Kidney (tissue), 22 donors: ENCODE measurements at places on chromosomes 5 and 9. TPM values are rescaled to one million over a fixed set of nuclear protein-coding genes. Genes with fewer than 3 reads are reported as not detected.

Gene ASTN2
- 11.5 TPM for total RNA-seq

DNA sequence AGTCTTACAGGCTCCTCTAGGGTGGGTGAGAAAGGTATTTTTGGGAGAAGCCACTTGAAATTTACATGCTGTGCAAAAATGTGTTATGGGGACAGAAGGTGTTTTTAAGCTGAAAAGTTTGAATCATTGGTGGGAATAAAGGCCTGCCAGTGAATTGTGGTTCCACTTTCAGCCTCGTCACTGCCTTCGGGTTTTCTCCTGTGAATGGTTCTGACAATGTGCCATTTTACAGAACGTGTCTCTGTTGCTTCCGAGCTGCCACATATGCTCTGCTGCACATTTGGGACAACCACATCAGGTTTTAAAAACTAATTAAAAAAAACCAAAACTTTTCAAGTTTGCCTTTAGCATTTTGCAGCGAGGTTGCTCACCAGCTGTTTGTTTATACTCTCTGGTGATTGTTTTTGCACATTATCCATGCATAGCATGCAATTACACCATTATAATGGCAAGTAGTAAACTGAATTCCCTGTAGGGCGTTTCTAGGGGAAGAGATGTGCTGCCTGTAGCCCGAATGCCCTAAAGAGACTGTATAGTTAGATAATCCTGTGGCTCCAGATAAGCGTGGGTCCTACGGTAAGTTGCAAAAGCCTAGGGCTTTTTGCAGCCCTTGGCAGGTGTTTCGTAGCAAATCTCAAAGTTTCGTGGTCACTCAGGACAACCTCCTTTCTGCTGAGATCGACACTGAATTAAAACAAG, 40.1 kb upstream of the SUB1 start:
- DNase-seq = no peak

GRCh38 chr5:32827981-32828380, 116.9 kb downstream of the NPR3 start:
- DNase-seq = no peak

Gene EIF4E1B
- not detected for total RNA-seq

DNA sequence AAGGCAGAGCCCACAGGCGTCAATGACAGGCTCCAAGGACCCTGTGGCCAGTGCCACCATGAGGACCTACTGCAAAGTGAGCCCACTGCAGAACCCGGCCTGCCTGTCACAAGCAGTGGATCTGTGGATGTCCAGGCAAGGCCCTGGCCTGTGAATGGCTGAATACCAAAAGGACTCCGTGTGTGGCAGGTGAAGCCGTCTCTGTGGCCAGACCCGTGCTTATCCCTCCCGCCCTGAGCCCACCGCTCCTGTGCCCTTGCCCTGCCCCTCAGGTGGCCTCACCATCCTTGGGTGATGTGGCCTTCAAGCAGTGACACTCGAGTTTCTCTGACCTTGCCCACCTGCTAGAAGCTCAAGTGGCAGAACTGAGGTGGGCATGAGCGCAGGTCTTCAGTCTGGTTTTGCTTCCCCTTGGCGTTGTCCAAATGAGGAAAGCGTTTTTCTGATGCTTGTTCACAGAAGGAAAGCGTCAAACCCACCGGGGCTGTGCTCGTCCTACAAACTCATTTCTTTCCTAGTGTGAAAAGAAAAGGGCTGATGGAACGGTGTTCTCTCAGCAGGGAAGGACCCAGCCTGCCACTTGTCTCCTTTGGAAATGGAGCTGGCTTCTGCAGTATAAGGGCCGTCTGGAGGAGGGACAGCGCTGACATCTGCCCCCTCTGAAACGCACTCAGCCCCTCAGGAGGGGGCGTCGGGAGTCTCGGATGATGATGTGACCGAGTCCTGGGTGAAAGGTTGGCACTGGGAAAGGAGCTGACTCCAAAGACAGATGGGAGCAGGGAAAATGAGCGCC, 377.7 kb upstream of the IRX4 start:
- DNase-seq = no peak

Gene SPEF2
- 19.1 TPM for total RNA-seq

DNA sequence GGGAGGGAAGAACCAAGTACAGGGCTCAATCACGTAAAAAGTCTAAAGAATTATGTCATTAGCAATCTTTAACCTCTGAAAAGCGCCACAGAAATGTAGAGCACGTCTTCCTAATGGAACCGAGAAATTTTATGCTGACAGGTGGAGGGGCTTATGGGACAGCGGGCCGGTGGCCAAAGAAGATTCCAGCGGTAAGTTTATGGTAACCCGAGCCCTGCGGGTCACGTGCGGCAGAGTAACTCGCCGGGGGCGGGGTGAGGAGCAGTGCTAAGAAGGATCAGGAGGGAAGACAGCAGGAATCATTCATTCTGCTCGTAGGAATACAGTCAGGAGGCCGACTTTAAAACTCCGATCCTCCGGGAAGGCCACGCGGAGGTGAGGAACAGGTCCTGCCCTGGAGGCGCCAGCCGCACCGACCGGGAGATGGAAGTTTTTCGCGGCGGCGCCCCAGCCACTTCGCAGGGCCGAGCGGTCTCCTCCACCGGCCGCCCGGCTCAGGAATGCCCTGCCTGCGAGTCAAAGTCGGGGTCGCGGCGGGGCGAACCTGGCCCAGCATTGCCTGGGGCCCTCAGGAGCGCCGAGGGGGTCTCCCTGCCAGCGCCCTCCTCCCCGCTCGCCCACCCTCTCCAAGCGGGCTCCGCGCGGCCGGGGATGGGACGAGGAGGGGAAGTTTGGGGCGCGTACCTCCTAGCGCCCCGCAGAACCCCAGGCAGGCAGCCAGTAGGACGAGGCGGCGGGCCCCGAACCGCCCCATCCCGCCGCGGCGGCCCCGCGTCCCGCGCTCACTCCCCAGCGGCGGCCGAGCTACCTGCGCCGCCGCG, 101.8 kb downstream of the ESM1 start:
- peak; percentile 80 for DNase-seq

Gene SHOC1
- total RNA-seq = 0.16 TPM

- DNase-seq = no peak
Measured at GRCh38 chr5:133642153-133642722, 29.9 kb upstream of the FSTL4 start.

DNA sequence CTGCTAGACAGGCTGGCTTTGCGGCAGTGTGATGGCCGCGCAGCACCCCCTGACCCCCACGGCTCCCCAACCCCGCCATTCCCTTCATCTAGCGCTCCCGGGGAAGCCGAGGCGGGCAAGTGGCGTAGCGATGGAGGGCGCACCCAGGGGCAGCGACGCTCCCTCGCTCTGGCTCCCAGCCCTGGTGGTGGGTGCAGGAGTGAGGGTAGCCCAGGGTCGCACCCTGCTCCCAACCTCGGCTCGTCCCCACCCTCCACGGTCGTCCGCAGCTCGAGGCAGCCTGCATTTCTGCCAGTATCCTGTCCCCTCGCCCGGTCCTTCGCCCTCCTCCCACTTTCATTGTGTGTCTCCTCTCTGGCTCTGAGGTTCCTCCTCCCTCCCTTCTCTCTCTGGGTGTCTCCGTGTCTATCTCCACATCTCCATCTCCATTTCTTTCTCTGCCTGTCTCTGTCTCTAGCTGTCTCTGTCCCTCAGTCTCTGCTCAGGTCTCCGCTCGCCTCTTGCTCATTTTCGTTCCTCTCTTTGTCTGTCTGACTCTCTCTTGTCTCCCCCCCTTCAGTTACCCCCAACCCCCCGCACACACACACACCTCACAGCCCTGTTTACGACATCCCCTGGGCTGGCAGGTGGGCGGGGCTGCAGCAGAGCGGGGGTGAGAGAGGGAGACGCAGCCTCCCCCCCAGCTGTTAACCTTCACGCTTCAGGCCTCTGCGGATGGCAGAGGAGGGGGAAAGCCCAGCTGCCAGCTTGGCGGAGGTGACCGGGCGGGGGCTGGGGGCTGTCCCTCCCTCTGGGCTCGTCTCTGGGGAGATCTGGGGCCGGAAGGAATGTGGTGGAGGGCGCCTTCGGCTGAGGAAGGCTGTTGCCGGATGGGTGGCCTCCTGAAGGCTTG, 48.7 kb upstream of the PSD2 start:
- DNase-seq = peak; percentile 92

Gene CHD1
- 40.4 TPM for total RNA-seq

Gene EQTN
- total RNA-seq = 1.4 TPM

DNA sequence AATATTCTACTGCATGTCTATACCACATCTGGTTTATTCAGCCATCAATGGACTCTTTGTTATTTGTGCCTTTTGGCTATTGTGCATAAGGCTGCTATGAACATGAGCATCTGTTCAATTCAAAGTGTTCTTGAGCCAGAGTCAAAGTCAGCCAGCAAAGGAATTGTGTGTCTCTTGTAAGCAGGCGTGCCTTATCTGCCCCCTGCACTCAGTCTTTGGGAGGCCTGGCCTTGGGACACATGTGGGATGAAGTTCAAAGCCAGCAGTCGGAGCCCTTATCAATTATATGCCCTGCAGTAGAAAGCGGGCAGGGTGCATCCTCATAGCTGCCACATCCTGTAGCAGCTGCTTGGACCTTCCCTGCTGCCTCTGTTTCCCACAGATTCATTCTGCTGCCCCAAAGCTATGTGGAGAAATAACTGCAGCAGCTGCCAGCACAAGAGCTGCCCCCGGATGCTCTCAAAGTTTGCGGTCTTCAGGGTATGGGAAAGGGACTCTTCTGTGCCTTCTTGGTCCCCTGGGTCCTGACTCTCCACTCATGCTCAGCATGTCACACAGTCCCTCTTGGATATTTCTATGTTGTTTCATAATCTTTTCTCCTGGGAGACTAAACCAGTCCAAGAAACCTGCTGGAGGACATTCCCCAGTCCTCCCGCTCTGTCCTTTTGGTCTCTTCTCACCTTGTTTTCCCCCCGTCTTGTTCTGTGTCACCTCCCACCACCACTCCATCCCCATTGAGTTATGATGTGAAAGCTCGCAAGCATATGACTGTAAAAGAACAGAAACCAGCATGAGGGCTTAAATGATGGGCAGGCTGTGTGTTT, 35.9 kb downstream of the STOM start:
- DNase-seq = no peak

GRCh38 chr5:119470851-119471451, 18.7 kb downstream of the HSD17B4 start:
- peak; percentile 57 for DNase-seq

Gene SOX30
- 0.09 TPM for total RNA-seq

GRCh38 chr5:121384359-121384758, 467.3 kb upstream of the FTMT start:
- DNase-seq = no peak

DNA sequence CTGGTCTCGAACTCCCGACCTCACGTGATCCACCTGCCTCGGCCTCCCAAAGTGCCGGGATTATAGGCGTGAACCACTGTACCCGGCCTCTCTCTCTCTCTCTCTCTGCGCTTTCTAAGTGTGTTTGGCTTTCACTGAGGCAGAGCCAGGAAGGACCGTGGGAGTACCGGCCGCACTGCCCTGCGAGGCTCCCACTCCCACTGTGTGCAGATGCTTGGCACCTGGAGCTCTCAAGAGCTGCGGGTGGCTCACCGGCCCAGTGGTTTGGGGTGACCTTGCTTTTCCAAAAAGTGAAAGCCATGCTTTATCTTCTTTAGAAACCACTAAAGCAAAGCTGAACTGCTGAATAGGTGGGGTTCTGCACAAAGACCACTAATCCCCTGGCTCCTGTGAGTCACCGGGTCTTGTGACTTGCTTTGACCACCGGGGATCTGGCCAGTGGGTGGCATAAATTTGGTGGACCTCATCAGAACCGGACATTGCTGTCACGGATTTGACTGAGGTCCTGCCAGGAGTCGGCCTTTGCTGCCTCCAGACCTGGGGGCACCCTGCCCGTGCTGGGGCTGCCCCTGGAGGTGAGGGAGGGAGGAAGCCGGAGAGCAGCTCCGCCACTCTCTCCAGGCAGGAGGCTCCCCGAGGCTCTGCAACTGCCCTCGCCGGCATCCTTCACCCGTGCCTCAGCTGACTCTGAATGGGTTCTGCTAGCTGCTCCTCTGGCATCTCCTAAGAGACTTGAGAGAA, 228.9 kb downstream of the FANCC start:
- no peak for DNase-seq

GRCh38 chr9:34463098-34463900, 4.7 kb downstream of the DNAI1 start:
- DNase-seq = no peak

Gene ABL1
- 63.6 TPM for total RNA-seq

GRCh38 chr5:141560151-141560550, 58.6 kb downstream of the DIAPH1 start:
- no peak for DNase-seq

Gene PHF24
- total RNA-seq = 0.98 TPM

- DNase-seq = peak; percentile 73
Measured at GRCh38 chr5:124605541-124605940, 140.9 kb downstream of the ZNF608 start.

- no peak for DNase-seq
Measured at GRCh38 chr5:50958852-50959457, 292.5 kb downstream of the PARP8 start.

- DNase-seq = no peak
Measured at GRCh38 chr5:34923694-34924461, 5.5 kb upstream of the DNAJC21 start.
